Activated CD4-positive, alpha-beta memory T cell treated with anti-CD3 and anti-CD28 coated beads, Interleukin-2, amount 10 ng/mL, durations not matched to agents 7 days and 5 days (primary cell): ENCODE measurements at places on chromosomes 3 and 15. TPM values are rescaled to one million over a fixed set of nuclear protein-coding genes. Genes with fewer than 3 reads are reported as not detected.

DNA sequence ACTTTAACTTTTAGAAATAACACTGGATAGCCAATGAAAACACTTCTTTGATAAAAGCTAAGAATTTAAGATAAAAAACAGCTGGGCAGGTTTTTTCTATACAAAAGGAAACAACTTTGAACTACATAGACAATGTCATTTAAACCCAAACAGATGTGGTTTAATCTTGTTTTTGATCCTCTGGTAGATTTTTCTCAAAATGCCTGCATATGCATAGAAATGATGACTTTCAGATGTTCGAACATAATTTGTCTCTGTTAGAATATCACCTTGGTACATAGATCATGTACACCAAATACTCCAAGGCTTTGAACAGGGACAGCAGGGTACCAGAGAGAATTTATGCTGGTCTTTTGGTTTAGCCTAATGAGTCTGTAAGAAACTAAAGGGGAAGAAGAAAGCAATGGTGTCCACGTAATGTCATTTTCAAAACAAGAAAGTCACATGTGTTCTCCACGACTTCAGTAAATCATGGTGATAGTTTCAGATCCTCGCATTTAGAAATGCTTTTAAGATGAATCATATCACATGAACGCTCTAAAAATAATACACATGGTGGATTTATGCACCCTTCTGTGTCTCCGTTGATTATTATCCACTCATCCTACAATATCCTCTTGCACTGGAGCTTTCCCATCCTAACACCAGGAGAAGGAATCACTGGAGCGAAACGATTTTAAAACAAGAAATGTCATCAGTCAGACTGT is 160.1 kb upstream of the PDZRN3 start:
- H3K4me1 ChIP-seq = no peaks in the 10 kb centered on the region
- H3K27me3 ChIP-seq = no peaks in the 10 kb centered on the region
- no peaks in the 10 kb centered on the region for H3K36me3 ChIP-seq
- DNase-seq = no peak
- H3K4me3 ChIP-seq = no peak overlapping the region
- no peak overlapping the region for H3K27ac ChIP-seq

GRCh38 chr3:63095-63765 is 133.3 kb upstream of the CHL1 start:
- no peaks in the 10 kb centered on the region for H3K27me3 ChIP-seq
- no peaks in the 10 kb centered on the region for H3K36me3 ChIP-seq
- no peak for DNase-seq
- H3K4me3 ChIP-seq = no peak overlapping the region

- peaks cover 7% of the 10 kb centered on the region for H3K4me1 ChIP-seq
- no peak overlapping the region for H3K27ac ChIP-seq
- H3K27me3 ChIP-seq = peaks cover 3% of the 10 kb centered on the region
- no peak overlapping the region for H3K4me3 ChIP-seq
- no peak for DNase-seq
Measured at GRCh38 chr3:151869181-151869580, 4.3 kb upstream of the SUCNR1 start.

- no peak for DNase-seq
- no peaks in the 10 kb centered on the region for H3K27me3 ChIP-seq
- H3K36me3 ChIP-seq = peaks cover 77% of the 10 kb centered on the region
- H3K4me3 ChIP-seq = no peak overlapping the region
Measured at GRCh38 chr15:59119625-59120024, 14.7 kb downstream of the CCNB2 start.

USP50 gene
- not detected for total RNA-seq

GRCh38 chr15:68749793-68750192 is 70.9 kb downstream of the ANP32A start:
- H3K4me3 ChIP-seq = no peak overlapping the region
- H3K27ac ChIP-seq = no peak overlapping the region
- no peaks in the 10 kb centered on the region for H3K36me3 ChIP-seq

LRRN1 gene
- total RNA-seq = 0.10 TPM

LMOD3 gene
- total RNA-seq = not detected

GRCh38 chr3:132539681-132540080 is 57.4 kb upstream of the ACKR4 start:
- no peaks in the 10 kb centered on the region for H3K27me3 ChIP-seq
- H3K4me3 ChIP-seq = no peak overlapping the region
- peaks cover 24% of the 10 kb centered on the region for H3K4me1 ChIP-seq
- DNase-seq = no peak
- peaks cover 40% of the 10 kb centered on the region for H3K36me3 ChIP-seq

GRCh38 chr3:133535971-133536881 is 37.3 kb upstream of the CDV3 start:
- no peak overlapping the region for H3K27ac ChIP-seq
- H3K4me3 ChIP-seq = no peak overlapping the region
- no peak for DNase-seq
- no peaks in the 10 kb centered on the region for H3K27me3 ChIP-seq
- H3K4me1 ChIP-seq = no peaks in the 10 kb centered on the region

PLSCR2 gene
- total RNA-seq = not detected

LMAN1L gene
- 0.48 TPM for total RNA-seq
